ENCODE measurements at places on chromosomes 2 and 18.
A peak's percentile ranks its signal among the peaks of the same experiment; 100 is the strongest.

DNA sequence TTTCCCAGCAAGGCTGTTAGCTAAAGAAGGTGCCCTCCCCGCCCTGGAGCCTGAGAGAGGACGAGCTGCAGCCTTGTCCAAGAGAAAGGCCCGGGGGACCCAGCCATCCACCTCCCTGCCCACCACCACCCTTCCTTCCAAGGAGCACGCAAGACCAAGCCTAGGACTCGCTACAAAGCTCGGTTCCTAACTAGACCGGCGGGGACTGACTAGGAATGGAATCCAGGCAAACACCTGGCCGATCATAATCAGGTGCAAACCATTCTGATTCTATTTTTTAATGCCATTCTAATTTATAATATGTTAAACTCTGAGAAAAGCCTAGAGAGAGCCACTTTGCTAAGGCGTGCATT, 19.7 kb upstream of the TUBB6 start:
- DNase-seq: no peak

DNA sequence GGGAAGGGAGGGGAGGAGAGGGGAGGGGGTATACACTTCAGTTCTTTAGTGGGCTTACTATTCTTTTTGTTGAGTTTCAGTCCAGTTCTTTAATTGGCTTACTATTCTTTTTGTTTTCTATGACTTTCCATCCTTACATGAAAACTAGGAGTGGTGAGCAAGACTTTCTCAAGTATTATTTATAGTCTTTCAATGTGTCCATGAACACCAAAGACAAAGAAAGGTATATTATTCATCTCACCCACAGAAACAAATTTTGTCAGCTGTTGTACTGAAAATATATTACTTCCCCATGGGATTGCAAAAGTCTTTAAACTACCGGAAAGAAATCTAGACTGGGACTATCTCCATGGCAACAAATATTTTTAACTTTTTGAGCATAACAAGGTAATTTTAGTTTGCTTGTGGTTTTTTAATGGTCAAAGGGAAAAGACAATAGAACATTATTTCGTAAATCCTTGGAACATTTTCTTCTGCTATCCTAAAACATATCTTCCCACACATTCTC, 17.6 kb downstream of the ADAM17 start:
- DNase-seq: peak; percentile 80

DNA sequence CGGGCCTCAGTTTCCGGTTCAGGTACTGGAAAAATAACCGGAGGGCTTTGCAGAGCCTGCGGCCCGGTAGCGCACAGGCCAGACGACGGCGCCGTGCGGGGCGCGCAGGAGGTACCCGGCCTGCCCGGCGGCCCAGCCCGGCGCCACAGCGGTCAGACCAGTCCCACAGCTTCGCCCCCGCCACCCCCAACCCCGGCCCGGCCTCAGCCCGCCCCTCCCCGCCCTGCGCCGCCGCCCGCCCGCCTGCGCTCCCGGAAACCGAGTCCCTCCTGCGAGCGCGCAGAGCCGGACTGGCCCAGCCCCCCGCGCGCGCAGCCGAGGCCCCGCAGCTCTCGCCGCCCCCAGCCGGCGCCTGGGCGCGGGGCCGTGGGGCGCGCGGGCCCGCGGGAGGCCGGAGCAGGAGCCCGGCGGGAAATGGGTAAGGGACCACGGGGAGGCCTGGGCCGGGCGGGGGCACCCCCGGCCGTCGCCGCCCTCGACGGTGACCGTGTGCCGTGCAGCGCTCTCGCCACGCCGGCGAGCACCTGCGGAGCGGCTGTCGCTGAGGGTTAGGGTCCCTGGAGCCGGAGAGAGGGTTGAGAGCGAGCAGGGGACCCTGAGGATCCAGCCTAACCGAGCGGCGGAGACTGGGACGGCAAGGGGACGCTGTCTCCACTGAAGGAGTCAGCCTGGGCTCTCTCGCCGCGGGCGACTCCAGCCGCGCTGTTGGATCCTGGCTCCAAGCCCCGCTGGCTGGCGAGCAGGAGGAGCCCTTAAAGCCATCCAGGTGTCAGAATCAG, 16.5 kb upstream of the PSD4 start:
- no peak for DNase-seq

GRCh38 chr2:160505256-160505655, 11.6 kb upstream of the RBMS1 start:
- DNase-seq: no peak

DNA sequence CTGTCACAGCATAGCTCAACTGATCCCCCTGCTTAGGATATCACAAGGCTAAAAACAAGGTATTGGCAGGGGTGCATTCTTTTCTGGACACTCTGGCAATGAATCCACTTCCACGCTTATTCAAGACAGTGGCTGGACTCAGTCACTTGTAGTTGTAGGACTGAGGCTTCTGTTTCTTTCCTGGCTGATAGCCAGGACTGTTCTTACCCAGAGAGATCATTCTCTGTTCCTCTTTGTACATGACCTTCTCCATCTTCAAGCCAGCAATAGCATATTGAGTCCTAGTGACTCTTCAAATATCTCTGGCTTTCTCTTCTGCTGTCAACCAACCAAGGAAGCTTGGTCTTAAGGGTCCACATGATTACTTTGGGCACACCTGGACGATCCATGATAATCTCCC, 241.3 kb downstream of the RBM43 start:
- no peak for DNase-seq

DNA sequence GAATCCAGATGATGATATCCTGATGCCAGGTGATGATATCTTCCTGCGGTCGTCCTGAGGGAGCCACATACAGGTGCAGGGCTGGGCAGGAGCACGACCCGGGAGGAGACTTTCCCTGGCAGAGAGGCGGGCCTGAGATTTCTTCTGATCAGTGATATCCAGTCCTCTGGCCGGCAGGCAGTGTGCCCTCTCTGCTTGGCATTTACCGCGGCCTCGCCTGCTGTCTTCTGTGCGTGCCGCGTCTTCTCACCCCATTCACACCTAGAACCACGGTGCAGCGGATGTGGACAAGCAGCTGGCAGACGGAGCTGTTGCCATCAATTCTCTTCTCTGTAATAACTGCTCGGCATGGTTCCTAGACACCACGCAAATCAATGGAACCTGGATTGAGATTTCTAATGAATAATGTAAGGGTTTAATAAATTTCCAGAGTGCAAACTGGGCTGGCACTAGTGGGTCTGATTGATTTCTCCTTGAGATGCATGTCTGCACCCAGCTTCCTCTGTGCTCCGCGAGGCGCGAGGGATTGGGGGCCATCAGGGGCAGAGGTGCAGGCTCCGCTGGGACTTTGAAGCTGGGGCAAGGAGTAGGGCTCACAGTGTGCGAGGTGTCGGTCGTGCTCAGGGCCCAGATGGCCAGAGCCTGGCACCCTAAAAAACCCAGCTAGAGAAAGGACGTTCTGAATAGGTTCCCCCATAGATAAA, 208.9 kb upstream of the HDAC4 start:
- no peak for DNase-seq

GRCh38 chr2:26905341-26906198, 57.6 kb downstream of the DPYSL5 start:
- no peak for DNase-seq

- no peak for DNase-seq
These were observed 39.5 kb downstream of the MBP start for GRCh38 chr18:77093067-77093430.

- no peak for DNase-seq
These were observed 119.2 kb upstream of the HNRNPA3 start for GRCh38 chr2:177093371-177093770.

DNA sequence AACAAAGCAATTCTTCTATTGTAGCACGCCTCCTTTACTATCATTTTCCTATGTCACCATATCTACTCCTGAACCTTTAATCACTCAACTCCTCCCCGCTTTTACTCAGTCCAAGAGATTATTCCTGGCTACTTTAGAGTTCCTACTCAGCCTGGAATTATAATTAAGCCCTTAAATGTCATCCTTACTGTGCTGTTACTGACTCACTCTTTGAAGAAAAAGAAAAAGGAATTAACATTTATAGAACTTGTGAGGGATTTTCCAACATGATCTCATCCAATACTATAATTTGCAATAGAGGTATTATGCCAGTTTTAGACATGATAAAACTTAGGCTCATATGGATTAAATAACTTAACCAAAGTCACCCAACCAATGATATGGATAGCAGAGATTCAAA, 61.7 kb downstream of the CCDC88A start:
- peak; percentile 19 for DNase-seq

- peak; percentile 28 for DNase-seq
These were observed 506.1 kb upstream of the FAM98A start for GRCh38 chr2:34105006-34105767.

GRCh38 chr18:32190209-32190608, 370 bp downstream of the MEP1B start:
- no peak for DNase-seq

- no peak for DNase-seq
These were observed 238.1 kb downstream of the SEPTIN10 start for GRCh38 chr2:109375656-109376055.

DNA sequence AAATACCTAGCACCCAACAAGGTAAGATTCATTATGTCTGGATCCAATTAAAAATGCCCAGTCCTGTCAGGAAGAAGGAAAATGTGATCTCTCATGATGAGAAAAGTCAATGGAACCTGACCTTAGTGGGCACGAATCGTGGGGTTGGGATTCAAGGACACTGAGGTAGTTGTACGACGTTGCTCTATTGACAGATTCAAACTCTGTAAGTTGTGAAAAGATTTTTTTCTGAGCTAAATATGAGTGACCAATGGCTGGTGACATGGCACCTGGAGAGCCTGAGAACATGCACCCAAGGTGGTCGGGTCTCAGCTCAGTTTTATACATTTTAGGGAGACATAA, 148.2 kb downstream of the NDUFA10 start:
- no peak for DNase-seq

DNA sequence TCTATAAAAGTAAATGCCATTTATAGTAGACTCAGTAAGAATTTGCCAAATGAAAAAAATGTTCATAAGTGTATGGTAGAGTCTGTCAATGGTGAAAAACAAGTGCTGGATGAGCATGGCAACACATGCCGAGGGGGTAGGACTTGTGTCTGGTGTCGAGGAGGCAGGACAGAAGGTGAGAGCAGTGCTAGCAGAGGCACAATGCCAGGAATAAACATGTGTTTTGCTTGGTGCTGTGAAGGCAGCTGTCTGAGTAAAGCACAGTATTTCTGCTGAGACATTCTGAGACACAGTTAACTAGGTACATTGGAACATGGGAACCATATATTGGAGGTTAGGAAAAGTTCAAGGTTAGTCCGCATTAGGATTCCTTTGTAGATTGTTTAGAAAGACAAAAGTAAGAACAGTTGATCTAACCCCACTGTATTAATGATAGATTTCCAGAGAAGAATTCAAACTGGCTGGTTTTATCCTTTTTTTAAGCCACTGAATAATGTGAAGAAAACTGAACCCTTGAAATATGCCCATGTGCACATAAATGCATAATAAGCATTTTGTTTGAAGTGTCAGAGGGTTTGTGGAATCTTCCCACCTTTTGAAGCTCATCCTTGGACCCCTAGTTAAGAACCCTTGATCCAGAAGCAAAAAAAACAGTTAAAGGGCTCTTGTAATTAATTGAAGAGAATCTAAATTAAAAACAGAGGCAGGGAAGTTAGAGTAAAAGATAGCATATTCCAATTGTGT, 7.1 kb downstream of the RBM45 start:
- no peak for DNase-seq

- DNase-seq: no peak
These were observed 43.1 kb upstream of the PTH2R start for GRCh38 chr2:208363485-208363884.

DNA sequence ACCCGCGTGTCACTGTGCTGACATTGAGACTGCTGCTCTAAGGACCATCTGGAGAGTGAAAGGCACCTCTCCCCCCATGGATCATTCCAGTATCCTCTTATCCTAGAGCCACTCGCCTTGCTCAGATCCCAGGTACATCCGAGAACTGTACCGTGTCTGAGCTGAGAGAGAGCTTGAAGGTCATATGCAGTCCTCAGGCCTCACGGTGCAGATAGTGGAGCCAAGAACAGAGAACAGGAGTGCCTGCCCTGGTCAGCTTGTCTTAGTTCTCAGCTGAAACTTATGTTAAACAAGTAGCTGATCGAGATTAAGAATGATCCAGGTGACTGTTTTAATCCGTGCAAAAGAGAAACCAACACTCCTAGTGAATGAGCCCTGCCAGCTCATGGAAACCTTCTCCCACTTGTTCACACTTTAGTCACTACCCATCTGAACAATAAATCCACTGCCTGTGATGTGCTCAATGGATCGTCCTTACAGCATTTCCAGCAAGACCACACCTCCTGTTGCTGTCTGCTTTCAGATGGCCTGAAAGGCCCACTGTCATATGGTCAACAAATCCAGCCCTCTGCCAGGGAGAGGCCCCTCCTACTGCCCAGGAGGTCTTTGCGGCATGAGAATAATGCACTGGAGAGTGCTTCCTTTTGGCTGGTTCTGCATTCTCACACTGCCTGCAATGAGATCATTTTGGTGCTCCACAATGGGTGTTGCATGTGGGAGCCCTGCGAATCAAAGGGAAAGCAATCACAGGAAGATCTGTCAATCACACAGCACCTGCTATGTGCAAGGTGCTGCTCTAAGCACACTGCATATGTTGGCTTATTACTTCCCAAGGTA, 43.7 kb upstream of the APCDD1 start:
- no peak for DNase-seq

DNA sequence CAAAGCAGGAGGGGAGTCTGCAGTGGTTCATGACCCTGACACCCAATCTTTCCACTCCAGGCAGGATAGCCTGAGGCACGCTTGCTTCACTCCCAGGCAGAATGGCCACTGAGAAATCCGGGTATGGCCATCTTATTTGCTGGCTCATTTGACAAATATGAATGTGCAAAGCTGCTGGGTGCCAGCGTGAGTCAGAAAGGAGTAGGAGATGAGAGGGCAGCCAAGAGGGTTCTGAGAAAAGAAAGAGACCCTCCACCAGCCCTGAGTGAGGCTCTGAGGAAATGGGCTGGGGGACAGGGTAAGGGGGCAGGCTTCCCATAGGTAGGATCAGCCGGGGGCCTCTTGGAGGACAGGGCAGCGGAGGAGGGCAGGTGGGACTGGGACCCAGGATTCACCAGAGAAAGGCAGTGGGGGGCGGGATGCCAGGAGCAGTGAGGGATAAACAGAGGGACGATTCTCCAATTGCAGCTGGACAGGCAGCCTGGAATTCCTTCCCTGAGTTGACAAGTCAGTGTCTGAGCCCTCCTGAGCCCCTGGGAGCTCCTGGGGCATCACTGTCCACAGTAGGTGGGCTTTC, 15.2 kb downstream of the RAMP1 start:
- DNase-seq: no peak

- no peak for DNase-seq
These were observed 90.5 kb upstream of the FN1 start for GRCh38 chr2:215526341-215526740.

GRCh38 chr2:233048569-233049193, 11.5 kb upstream of the INPP5D start:
- DNase-seq: no peak

GRCh38 chr2:198483051-198483450, 678.7 kb downstream of the PLCL1 start:
- no peak for DNase-seq

- peak; percentile 45 for DNase-seq
These were observed 27.4 kb upstream of the SPR start for GRCh38 chr2:72859831-72860262.

- peak; percentile 65 for DNase-seq
These were observed 9.5 kb downstream of the COPS7B start for GRCh38 chr2:231795525-231796327.
